ENCODE measurements at places on chromosomes 3 and 15.

DNA sequence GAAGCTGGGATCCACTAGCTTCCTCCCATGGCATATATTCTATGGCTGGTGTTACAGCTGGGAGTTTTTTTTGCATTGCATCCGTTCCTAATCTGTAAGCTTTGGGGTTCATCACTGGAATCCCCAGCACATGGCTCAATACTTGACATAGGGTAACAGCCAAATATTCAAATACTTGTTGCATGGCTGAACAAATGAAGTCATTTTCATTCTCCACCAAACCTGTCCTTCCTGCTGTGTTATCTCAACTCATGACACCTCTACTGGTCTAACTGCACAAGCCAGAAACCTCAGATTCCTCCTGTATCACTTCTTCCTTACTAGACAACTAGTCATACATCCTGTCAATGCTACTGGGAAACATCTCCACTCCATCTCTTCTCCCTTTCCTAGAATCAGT lies 43.4 kb downstream of the ST3GAL6 start:
- DNase-seq, result no peak

DNA sequence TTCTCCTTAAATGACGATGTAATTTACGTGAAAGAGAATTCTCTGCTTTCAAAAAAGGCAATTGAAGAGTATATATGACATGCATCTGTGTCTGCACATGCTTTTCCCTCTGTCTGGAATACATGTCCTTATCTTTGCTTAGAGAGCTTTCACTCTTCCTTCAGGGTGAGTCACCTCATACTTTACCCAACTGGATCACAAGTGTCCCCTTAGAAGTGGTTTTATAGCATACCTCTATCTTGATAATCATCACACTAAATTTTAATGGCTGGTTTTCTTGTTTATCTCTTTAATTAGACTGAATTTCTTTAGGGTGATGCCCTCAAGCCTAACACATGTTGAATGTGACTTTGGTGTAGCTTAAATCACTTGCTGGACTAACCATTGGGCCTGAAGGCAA lies 178.9 kb downstream of the SV2B start:
- DNase-seq, result no peak

DNA sequence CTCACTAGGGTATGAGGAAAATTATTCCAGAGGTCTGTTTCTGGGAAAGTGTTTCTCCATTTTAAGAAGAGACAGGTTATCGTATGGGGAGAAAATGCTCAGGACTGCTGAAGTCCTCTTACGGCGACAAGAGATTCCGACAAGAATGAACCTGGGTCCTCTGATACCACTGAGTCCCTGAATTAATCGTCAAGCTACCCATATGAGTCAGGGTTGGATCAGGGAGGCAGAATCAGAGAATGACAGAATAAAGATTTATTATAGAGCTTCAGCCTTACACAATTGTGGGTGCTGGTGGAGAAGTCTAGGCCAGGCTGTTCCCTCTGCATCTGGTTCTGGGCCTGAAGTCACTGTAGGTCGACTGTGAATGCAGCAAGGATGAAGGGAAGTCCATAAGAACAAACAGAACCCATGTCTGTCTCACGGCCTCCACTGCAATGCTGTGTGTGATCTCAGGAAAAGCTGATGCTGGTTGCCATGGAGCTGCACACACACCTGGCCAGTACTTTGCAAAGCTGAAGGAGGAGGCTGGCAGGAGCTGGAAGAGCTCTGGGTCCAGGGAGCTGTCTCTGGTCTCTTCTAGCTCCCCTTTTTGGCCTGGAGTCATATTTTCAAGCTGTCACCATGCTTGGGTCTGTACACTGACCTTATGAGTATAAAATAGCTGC lies 83.9 kb downstream of the HHLA2 start:
- no peak for DNase-seq

DNA sequence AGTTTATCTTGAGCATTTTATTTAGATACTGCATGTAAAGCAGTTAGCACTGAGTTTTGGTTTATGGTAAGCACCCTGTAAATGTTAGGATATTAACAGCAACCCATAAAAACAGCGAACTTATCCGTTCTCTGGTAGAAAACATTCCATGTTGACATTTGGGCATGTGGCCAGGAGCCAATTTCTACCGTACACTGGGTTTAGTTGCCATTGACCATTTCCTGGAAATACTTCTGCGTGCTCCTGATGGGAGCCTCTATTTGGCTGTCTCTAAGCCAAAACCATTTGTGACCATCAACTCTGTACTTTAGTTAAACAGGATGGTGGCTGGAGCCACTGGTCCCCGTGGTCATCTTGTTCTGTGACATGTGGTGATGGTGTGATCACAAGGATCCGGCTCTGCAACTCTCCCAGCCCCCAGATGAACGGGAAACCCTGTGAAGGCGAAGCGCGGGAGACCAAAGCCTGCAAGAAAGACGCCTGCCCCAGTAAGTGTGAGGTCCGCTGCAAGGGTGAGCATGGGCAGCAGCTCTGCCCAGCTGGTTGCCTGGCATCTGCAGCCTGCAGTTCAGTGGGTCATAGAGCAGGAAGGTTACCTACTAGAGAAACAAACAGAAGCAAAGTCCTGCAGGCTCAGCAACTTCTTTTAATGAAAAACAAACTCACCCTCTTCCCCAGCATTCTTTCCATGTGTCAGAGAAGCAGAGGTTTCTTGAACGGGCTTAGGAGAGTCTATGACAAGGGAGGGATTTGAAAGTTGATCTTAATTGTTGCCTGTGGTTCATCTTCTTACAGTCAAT lies 7.1 kb downstream of the THBS1 start:
- DNase-seq, result no peak

GRCh38 chr3:192655628-192656027 lies 71.7 kb downstream of the FGF12 start:
- no peak for DNase-seq

DNA sequence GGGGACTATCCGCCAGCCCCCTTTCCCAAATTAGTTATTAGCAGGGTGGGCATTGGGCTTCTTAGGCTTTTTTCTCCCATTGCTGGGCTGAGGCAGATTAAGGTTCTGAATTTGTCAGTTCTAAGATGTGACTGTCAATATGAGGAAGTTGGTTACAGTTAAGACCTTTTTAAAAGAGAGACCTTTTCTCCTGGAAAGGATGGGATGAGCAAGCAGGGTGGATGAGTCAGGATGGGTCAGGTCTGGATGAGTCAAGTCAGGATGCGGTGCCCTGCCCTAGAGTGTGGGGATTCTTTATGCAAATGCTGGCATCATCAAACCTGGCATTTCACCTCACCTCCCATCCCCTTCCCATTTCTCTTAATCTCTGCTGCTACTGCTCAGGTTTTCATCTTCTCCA lies 1.9 kb downstream of the AEN start:
- peak; percentile 74 for DNase-seq

GRCh38 chr3:40249168-40249567 lies 60.3 kb upstream of the EIF1B start:
- DNase-seq, result no peak

- no peak for DNase-seq
Measured at GRCh38 chr3:116040152-116040551, 405.1 kb downstream of the LSAMP start.

- peak; percentile 46 for DNase-seq
Measured at GRCh38 chr3:69033470-69033869, 18.7 kb downstream of the TMF1 start.

- DNase-seq, result no peak
Measured at GRCh38 chr3:24154781-24155180, 209.7 kb downstream of the NR1D2 start.

DNA sequence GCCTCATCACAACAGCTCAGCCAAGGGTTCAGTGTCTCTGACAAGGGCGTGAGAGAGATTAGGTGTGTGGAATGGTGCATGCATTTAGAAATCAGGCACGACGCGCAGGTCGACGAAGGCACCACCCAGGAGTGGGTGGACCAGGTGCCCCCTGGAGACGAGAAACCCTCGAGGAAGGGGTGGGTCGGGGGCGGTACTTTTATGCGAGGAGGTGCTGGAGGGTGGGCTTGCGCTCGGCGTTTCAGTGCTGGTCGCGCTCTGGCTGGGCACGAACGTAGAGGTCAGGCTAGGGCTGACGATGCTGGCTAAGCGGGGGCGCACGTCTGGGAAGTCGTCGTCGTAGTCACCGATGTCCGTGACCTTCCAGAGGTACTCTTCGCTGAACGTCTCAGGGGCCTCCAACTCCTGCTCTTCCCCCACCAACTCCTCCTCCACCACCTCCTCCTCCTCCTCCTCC lies 393 bp downstream of the ERICH6 start:
- peak; percentile 53 for DNase-seq

DNA sequence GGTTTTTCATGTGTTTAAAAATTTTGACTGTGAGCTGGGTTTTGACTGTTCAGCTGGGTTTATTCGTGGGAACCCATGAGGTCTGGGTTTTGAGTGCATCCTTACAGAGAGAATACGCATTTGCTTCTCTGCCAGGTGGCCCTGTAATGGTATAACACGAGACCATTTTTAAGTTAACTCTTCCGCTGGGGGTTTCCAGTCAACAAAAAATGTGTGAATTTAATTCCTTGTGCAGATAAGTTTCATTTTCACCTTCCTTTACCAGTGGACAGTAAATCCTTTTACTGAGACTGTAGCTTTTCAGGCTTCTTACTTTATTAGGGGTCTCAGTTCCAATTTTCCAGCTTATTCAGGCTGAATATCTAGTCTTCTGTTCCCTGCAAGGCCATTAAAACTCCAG lies 149.6 kb downstream of the OPA1 start:
- DNase-seq, result no peak

GRCh38 chr3:108292450-108292849 lies 3.9 kb upstream of the HHLA2 start:
- no peak for DNase-seq

DNA sequence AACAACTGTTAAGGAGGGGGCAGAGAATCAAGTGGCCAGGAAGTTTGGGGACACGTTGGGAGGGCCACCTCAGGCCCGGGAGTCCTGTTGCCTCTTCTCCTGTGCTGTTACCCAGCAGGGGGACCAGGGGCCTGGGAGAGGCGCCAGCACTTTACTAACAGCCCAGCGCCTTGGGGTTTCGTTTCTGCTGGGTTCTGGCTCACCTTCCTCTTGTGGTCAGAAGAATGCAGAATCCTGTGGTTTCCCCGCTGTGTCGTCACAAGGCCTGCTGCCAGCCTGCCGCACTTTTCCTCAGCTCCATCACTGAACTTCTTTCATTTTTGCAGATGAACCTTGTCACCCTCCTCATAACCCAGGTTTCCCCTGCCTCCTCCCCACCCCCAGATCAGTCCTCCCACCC lies 67.7 kb downstream of the SLC30A4 start:
- DNase-seq, result peak; percentile 85

GRCh38 chr3:146770881-146771280 lies 165.7 kb upstream of the PLSCR5 start:
- DNase-seq, result no peak

DNA sequence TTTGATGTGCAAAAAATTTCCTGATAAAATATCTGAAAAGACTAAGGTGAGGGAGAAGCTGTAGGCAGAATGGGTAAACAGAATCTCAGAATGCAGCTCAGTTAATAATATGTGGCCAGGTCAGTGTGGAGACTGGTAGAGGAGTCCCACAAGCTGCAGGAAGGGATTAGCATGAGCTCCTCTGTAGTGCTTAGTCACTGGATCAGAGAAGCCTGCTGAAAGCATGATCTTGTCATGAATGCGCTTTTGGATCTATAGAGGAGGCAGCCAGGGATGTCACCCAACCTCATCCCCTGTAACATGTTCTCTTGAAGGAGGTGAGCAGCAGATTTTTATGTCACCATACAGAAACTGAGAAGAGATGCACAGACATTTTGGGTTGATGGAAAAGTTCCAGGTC lies 1035.3 kb upstream of the GBE1 start:
- no peak for DNase-seq

- no peak for DNase-seq
Measured at GRCh38 chr3:177746337-177746933, 549.2 kb upstream of the TBL1XR1 start.

DNA sequence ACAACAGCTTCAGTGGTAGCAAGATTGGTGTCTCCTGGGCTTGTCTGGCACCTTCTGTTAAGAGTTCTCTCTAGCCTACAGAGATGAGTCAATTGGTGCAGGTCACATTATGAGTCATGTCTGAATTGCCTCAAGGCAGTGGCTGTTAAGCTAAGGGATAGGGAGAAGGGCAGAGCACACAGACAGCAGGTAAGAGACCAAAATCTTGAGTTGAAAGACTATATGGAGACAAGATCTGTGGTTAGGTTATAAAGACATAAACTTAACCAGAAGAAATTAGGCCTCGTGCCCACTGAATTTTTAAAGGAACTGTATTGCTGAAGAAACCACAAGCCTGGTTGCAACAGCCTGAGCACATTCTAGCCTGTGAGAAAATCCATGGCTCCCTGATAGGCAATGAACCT lies 19.2 kb upstream of the KPNA1 start:
- peak; percentile 34 for DNase-seq

GRCh38 chr3:188446014-188446413 lies 292.1 kb downstream of the LPP start:
- no peak for DNase-seq

All from SW 1271 (cell line).